ENCODE measurements at places on chromosomes 16 and 17.

- no peak for DNase-seq
Observed at GRCh38 chr17:35235917-35236316, 7.0 kb upstream of the SLFN5 start.

GRCh38 chr16:57186872-57187854 is 1.0 kb downstream of the RSPRY1 start:
- no peak for DNase-seq

DNA sequence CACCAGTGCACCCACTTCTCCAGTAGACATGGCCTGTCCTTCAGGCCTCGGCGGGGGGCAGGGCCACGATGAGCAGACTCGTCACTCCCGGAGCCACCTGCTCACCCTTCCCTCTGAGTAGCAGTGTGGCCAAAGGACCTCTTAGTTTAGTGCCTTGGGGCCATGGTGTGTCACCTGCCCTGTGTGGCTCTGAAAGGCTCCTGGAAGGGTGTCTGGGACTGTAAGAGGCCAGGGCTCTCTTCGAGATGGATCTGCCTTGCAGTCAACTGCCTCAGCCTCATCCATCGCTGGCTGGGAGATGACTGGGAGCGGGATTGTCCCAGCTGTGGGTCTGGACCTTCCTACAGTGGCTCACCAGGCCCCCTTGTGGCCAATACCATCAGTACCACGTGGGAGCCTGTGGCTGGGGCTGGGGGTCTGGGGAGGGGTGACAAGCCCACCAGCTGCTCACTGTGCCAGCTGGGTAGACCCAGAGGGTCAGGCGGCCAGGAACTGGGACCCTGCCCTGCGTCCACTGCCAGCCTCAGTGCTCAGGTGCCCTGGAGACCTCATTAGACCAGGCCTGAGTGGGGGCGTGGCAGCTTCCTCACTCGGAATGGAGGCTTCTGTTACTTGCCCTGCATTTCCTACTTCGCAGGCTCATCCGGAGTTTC is 133.4 kb downstream of the OR1D5 start:
- DNase-seq = no peak

GRCh38 chr17:19460700-19461099 is 49.7 kb downstream of the RNF112 start:
- no peak for DNase-seq

GRCh38 chr17:43733956-43734355 is 24.6 kb downstream of the SOST start:
- DNase-seq = no peak

GRCh38 chr16:84088695-84089395 is 27.9 kb downstream of the MBTPS1 start:
- DNase-seq = no peak

DNA sequence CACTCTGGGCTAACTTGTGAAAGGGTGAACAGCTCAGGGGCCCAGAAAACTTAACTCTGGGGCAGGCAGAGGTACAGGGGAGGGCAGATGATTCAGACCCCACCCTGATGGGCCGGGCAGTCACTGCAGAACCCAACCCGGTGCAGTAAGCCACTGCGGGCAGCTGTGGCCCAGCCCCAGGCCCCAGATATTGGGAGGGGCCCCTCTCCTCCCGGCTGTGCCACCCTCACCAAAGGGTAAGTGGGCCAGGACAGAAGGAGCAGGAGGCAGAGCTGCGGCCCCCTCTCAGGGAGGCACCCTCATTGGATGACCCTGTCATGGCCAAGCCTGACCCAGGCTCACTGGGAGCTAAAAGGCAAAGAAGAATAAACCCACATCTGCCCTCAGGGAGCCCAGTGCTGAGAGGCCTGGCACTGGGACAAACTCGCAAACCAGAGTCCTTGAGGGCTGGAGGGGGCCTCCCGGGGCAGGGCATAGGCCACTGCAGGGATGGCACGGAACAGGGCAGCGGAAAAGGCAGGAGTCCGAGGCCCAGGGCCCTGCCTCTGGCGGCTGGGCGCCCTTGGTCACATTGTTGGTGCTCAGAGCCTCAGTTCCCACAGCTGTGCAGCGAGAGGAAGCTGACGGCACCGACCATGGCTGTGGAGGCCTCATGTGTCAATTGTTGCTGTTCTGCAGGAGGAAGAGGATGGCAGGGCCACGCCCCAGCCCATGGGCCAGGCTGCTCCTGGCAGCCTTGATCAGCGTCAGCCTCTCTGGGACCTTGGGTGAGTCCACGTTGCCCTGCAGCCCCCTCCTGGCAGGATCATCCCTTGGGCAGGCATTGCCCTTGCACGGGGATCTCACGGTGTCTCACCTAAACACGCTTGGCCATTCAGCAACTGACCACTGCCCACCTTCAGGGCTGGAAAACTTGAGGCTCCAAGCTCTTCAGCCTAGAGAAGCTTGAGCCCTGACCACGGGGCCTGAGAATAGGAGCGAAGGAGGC is 3.1 kb downstream of the ITGB4 start:
- no peak for DNase-seq

DNA sequence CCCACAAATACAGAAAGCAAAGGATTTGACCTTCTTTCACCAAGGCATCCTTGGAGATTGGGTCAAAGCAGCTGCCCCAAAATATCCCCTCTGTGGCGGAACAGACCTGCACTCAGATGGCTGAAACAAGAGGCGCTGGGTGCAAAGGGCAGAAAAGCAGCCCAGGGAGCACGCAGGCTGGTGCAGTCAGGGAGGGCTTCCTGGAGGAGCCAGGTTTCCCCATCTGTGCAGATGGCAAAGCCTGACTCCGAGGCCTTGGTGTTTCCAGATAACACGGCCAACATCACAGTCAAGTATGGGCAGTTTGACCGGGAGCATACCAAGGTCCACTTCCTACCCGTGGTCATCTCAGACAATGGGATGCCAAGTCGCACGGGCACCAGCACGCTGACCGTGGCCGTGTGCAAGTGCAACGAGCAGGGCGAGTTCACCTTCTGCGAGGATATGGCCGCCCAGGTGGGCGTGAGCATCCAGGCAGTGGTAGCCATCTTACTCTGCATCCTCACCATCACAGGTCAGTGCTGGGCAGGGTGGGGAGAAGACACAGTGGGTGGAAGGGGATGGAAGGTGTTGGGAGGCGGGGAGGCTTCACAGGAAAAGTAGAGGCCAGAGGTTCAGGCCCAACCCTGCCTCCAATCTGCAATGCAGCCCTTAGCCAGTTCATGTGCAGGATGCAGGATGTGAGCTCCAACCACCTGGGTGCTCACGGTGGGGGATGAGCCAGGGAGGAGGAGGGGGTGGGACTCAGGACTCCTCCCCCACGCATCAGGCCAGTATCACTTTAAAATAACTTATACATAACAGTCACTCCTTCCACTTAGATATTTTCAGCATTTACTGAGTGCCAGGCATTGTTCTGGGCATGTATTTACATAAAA is 26.4 kb upstream of the BEAN1 start:
- no peak for DNase-seq

GRCh38 chr16:24282141-24282540 is 26.0 kb downstream of the CACNG3 start:
- no peak for DNase-seq

GRCh38 chr16:27316038-27316680 is 2.4 kb downstream of the IL4R start:
- DNase-seq = no peak

GRCh38 chr16:8727131-8727806 is 52.9 kb downstream of the ABAT start:
- no peak for DNase-seq

GRCh38 chr17:35804658-35805192 is 4.6 kb upstream of the TAF15 start:
- DNase-seq = no peak

DNA sequence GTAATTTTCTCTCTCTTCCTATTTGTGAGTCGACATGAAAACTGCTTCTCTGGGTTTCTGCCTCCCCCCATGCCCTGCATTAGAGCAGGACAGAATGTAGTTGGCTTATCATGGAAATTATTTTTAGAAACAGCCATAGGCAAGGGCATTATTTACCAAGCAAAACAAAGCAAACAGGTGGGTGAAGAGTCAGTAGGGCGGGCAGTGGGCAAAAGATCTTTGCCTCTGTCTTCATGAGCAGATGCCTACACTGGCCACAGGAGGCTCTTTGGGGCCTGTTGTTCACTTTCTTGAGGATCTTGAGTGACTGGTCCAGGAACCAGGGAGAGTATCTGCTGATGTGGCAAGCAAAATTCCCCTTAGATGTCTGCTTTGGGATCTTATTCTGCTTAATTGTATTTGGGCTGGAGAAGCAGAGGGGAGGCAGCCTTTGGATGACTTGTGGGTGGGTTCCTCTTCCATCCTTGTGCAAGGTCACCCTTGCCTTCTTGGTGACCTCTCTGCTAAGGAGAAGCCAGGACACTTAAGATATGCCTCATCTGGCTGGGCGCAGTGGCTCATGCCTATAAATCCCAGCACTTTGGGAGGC is 42.5 kb upstream of the CLEC19A start:
- DNase-seq = no peak

GRCh38 chr17:17109256-17109655 is 67.0 kb downstream of the MPRIP start:
- DNase-seq = no peak

GRCh38 chr17:77441940-77442339 is 301.2 kb downstream of the SEC14L1 start:
- no peak for DNase-seq

GRCh38 chr17:77948690-77949114 is 9.8 kb upstream of the TNRC6C start:
- no peak for DNase-seq

DNA sequence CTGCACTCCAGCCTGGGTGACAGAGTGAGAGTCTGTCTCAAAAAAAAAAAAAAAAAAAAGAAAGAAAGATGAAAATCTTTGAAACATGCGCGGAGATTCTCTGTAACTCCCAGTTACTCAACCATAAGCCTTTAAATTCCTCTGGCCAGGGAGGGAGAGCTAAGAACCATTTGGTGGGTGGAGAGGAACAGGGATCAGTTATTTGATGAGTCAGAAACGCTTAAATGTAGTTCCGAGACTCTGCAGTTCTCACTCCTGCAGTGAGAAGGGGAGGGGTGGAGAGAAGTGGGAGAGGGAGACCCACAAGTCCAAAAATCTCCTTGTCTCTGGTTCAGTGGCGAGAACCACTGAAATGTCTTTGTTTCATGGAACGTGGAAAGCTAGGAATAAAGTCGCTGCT is 266.7 kb downstream of the SOX9 start:
- DNase-seq = no peak

DNA sequence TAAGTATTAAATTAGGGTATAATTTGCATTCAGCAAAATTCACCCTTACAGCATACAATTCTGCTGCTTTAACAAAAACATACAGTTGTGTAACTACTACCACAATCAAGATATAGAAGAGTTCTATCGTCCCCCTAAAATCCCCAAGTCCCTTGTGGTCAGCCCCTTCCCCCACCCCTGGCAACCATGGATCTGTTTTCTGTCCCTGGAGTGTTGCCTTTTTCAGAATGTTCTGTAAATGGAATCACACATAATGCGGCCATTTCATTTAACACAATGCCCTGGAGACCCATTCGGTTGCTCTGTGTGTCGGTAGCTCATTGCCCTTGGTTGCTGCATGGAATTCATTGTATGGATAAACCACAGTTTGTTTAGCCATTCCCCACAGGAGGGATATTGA is 190.2 kb downstream of the IRX5 start:
- no peak for DNase-seq
